ENCODE measurements at places on chromosomes 13 and 19. TPM values are rescaled to one million over a fixed set of nuclear protein-coding genes. Genes with fewer than 3 reads are reported as not detected.
A peak's percentile ranks its signal among the peaks of the same experiment; 100 is the strongest.

DNA sequence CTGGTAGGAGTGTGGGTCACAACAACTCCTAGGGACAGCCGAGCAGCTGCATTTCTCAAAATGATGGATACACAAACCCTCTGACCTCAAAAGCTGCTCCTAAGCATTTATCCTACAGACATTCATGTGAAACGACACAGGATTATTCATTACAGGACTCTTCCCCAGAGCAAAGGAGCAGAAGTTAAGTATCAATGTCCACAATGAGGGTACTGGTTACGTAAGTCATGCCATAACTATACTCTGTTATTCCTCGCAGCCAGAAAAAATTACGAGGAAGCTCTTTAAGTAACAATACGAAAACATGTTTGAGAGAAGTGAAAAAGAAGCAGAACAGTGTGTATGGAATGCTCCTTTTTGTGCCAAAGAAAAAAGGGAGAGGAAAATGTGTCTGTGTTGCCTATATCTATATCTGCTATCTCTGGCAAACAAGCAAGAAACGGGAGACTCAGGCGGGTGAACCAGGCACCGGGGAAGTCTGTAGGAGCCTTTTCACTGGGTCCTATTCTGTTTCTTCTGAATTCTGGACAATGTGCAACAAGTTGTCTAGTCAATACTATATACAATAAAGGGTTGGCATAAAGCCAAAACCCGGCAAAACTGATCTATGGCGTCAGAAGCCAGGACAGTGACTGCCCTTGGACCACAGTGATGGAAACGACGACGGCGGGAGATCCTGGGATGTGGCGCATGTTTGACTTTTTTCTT is 1.3 kb downstream of the ISOC2 start:
- DNase-seq: no peak

GRCh38 chr13:34803756-34804155 is 138.3 kb upstream of the NBEA start:
- no peak for DNase-seq

DNA sequence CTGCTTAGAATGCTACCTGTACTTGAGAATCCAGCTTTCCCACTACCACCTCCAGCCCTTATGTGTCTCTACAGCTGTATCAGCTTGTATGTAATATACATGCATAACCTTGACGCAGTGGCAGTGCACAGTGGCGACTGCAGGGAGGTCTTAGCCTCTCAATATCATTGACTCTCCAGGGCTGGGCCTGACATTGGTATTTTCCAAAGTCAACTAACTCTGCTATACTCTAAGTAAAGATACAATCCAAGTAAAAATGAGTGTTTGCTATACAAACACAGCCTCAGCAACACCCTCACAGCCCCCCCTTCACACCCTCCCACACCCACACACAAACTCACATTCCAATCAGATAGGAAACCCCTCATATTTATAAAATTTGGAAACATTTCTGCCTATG is 6.7 kb upstream of the UBL3 start:
- no peak for DNase-seq

DNA sequence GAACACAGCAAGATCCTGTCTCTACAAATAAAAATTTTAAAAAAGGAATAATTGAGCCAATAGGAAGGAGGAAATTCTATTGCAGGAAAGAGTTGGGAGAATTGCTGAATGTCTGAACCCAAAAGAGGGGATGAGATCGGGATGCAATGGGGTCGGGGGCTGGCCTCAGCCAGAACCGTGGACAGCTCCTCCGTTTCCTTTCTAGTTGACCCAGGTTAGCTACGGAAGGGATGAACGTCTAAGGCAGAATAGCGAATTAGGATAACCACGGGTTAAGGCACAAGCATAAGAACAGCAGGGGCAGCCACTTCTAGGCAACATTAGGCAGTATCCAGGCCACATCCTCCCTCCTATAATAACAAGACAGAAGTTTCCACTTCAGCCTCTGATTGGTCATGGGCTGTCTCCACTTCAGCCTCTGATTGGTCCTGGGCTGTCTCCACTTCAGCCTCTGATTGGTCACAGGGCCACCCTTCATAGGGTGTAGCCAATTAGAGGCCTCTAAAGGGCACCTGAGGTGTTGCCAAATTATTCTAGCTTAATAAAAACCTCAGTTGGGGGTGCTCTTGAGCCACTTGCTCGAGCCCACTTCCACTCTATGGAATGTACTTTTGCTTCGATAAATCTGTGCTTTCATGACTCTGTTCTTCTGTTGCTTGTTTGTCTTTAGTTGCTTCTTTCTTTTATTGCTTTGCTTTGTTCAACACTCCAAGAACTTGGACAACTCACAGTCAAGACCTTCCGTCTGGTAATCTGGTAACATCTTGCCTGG is 24.9 kb upstream of the TPM4 start:
- DNase-seq: no peak

DNA sequence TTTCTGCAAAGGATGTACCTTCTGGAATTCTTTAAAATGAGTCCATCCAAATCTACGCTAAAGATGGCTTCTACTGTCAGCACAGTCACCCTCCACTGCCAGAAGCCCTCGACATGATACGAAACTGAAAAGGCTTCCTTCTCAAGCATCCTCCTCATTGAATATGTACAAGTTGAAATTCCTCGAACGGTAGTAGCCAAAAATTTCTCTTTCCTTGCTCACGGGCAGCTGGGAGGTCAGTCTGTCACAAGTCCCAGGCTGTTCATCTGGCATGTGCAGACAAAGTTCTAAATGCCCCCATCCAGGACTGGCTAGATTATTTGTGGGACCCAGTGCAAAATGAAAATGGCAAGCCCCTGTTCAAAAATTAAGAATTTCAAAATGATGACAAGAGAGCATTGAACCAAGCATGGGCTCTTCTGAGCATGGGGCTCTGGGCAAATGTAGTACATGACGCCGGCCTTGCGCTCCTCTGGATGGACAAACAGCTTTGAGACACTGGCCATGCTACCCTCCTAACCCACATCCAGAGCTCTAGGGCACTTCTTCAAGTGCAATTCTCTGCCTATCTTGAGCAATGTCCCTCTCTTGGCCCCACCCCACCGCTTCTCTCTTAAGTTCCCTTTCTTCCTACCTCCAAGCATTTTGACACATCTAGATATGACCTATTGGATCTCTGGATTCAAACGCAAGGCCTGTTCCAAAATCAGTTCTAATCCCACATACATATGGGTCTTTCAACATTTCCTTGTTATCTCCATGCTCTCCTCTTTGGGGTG is 78.9 kb upstream of the FLT1 start:
- DNase-seq: no peak

DNA sequence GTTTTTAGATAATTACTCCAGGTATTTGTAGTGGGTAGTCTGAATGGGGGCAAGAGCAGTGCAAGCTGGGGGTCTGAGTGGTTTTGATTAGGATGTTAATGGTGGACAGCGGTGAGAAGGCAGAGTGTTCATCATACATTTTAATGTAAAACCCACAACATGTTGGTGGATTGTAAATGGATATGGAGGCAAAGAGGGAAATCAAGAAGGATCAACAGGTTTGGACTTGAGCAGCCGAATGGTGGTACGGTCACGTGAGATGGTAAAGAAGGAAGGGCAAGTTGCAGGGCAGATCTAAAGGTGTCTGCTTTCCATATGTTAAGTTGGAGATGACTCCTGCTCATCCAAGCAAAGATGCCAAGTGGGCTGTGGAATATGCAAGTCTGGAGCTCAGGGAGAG is 9.5 kb downstream of the ZNF30 start:
- no peak for DNase-seq

DNA sequence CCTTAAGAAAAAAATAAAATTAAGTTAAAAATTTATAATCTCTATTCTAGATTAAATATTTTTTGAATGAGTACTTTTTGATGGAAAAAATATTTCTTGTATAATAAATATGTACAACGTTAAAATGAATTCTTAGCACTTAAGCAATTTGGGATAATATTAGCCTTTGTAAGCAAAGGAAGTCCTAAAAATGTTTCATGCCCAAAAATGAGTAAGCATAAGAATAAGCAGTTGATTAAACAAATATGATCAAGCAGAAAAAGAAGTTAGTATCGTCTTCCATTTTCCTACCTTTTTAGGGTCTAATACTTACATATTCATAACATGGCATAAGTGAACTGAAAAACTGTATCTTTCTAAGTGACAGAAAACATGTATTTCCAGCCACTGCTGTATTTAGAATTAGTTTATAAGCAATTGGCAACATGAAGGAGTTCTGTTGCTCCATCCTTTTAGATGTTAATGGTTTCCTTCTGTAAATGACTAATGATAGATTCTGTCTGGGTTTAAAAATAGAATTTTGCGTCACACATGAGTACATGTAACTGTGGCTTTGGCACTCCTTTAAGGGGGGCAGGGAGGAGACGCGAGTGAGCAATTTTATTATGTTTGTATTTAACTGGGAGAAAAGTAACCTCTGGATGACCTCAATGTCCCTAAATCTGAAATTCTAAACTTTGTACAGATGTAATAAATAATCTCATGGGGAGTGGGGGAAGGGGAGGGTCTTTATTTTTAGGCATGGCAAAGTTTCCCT is 237.4 kb downstream of the RGCC start:
- DNase-seq: no peak

GRCh38 chr19:57816652-57817051 is 1.9 kb upstream of the ZNF552 start:
- no peak for DNase-seq

DNA sequence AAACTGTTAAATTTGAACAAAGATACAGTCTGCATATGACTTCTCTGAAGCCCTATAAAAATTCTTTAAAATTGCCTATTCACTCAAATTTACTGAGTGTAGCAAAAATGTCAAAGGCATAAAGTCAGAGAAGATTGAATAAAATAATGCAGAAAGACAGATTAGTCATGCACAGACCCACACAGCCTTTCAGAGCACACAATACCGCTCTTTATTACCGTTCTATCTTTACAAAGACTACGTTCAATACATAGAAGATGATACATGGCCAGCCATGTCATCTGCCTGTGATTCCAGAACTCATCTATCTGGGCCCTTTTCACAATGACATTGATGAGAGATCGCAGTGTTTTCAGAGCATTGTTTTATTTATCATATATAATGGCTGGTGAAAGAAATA is 107.2 kb downstream of the URI1 start:
- DNase-seq: no peak

- DNase-seq: no peak
These were observed 54.4 kb downstream of the ERCC5 start for GRCh38 chr13:102900193-102900608.

GRCh38 chr19:55353803-55354697 is 469 bp downstream of the COX6B2 start:
- DNase-seq: peak; percentile 23

- DNase-seq: no peak
These were observed 14.3 kb downstream of the DPRX start for GRCh38 chr19:53646144-53646543.

DNA sequence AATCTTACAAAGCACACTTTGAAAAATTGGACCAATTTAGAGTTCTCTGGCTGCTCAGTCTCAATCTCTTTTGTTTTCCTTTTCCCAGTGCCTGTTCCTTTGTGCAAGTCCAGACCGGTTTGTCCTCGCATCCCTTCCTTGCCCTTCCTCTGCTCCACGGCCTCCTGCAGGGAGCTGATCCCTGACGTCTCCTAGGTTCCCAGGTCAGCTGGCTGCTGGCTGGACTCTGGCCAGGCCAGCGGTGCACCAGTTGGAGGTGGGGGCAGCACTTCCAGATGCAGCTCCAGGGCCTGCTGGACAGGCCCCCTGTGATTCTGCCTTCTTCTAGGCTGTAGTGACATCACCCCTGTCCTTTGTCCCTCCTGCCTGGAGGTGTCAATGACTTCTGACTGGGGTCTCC is 44.0 kb upstream of the KPNA3 start:
- no peak for DNase-seq

DNA sequence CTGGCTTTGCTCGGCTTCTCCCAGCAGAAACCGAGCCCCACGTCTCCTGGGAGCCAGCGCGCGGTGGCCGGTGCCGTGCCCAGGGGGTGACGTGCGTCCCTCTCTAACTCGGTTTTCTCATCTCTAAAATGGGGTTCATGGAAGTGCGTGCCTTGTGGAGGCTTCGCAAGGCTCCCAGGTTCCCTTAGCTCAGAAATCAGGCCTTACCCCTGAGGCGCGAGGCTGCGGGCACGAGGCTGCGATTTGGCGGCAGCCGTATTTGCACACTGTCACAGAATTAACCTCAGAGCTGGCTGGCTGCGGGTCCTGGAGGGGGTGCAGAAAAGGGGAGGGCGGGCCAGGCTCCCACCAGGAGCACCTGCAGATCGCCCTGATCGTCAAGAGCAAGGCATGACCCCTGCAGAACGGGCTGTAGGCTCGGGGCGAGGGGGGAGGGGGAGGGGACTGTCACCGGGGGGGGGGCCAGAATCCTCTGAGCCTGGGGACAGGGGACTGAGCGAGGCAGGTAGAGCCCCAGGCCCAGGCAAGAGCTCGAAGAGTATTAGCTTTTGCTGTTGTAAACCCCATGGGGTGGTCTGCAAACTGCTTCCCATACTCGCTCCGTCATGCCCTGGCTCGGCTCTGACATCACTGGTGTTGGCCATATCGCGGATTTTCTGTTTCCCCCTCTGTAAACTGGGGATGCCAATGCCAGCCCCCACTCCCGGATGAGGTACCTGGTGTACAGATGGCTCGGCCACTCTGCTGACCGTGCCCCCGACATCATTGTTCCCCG is 62.2 kb downstream of the CCNE1 start:
- no peak for DNase-seq

DNA sequence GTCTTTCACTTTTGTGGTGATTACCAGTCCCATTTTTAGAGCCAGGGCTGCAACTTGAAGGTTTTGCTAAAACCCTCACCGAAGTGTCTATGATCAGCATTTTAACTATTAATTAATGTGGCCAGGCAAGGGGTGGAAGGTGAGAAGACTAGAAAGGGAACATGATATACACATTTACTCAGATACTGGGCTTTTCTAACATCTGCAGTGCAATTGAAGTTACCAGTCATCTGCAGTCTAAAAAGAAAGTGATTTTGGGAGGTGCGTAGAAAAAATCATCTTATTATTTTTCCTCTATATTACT is 481 bp downstream of the ALOX5AP start:
- DNase-seq: no peak

The CXCL17 gene
- 8.4 TPM for polyA plus RNA-seq

The ETV2 gene
- polyA plus RNA-seq: 1.5 TPM

The CCDC169 gene
- 0.23 TPM for polyA plus RNA-seq

The NAPSA gene
- 6.4 TPM for polyA plus RNA-seq

The LPAR2 gene
- 53.8 TPM for polyA plus RNA-seq

The POLR2I gene
- 58.2 TPM for polyA plus RNA-seq

The CPB2 gene
- polyA plus RNA-seq: 0.16 TPM

The ADAT3 gene
- 4.5 TPM for polyA plus RNA-seq

The APOC4 gene
- 0.32 TPM for polyA plus RNA-seq

The KLK14 gene
- polyA plus RNA-seq: 1.2 TPM

The SIGLEC12 gene
- polyA plus RNA-seq: 1.1 TPM

The SELENOV gene
- polyA plus RNA-seq: not detected

The ZNF345 gene
- 6.2 TPM for polyA plus RNA-seq

All from thymus (tissue), 14 donors.